ENCODE measurements at places on chromosomes 3 and 15.

DNA sequence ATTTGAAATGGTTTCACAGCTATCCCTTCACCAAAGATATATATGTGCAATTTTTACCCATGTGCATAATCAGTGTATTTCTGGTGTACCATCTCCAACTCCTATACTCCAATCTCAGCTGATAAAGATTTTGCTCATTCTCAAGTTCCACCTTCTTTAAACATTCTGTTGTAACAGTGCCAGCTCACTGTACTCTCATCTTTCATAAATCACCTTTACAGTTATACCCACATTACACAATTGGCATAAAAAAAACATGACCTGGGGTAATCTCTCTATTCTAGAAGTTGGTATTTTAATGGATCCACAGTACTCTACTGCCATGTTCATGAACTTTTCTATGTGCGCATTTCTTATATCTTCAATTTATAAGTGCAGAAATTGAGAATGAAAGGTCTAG is 339.9 kb upstream of the DPH6 start:
- DNase-seq = no peak

DNA sequence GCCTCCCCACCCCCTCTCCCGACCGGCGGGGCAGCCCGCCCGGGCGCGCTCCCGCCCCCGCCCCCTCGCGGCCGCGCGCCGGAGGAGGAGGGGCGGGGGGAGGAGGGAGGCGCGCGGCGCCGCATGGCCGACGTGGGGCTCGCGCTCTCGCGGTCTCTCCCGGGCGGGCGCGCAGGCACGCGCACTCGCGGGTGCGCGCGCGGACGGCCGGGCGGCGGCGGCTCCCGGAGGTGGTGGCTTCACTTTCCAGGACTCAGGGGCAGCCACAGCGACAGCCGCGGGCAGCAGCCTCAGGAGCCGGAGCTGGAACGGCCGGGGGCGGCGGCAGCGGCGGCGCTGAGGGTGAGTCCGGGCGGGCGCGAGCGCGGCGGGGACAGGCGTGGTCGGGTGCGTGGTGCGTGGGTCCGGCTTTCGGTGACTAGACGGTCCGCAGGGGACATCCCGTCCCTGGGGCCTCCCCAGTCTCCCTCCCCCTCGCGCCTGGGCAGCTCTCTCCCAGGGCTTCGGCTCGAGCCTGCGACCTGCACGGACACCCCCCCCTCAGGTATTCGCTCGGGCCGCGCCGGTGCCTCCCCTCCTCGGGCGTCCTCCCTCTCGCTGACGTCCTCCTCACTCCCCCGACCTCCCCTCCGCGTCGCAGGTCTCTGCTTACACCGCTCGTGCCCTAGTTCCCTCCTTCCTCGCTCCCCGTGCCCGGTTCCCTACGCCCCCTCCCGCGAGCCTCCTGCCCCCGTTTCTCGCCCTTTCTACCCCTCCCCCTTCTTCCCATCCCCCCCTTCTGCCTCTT is at the start of gene UBE2E2:
Gene UBE2E2, plus strand, starts transcription at position 407 of the 787 bp plus-strand sequence.
- peak; percentile 83 for DNase-seq

DNA sequence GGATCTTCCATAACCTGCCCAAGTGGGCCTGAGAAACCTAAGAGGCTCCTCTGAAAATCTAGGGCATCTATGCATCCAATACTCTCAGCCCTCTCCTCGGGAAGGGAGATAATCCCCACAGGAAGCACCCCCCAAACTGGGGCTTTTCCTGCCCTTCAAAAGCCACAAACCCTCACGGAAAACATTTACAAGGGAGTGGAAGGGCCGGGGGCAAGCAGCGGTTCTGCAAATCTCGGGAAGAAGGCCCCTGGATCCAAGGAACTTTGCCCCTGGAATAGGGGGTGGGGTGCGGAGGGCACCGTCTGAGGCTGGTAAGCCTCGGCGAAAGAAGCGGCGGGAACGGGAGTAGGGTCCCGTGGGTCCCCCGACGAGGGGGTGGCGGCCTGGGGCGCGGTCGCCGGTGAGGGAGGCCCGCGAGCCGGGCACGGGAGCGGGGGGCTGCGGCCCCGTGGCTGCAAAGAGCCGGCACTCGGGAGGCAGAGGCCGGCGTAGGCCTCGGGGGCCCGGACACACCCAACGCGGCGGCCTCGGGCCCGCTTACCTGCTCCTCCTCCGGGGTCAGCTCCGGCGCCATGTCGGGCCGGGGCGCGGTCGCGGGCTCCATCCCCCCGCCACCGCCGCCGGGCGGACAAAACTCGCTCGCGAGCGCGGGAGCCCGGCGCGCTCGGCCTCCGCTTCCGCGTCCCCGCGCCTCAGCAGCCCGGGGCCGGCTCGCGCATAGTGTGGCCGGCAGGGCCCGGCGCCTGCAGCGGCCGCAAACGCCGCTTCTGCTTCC is 755 bp downstream of the PTPN9 start:
- peak; percentile 33 for DNase-seq

DNA sequence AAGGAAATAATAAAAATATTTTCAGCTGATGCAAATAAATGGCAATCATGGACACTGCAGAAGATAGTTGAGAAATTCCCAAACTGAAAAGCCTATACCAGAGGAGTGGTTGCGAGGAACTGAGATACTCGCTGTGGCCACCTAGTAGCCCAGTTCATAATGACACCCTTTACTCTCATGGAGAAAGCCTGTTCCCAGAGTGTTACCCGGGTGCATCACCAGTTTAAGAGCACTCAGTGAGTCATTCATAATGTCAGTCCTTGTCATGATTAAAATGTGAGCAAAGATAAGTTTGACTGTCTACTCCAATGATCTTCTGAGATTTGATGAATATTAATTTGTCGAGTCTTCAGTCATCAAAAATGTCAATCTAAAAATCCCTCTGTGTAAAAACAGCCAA is 138.4 kb upstream of the LRRC3B start:
- DNase-seq = no peak

- DNase-seq = no peak
Measured at GRCh38 chr3:88058306-88058580, 562 bp downstream of the CGGBP1 start.

DNA sequence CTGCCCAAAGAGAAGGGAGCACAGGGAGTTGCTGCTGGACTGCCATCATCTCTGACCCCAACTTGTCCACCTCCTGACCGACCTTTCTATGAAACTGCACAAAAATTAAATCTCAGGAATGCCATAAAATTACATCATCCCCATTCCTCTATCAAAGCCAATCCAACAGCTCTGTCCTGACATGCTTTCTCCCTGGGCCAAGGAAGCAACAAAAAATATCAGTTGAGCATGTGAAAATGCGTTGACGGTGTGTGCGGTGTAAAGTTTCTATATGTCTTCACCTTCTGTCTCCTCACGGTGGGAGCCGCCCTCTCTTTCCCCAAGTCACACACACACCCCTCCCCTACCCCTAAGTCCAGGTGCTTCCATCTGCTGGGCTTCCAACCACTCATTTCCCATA is 3.6 kb upstream of the ZNF774 start:
- DNase-seq = no peak

DNA sequence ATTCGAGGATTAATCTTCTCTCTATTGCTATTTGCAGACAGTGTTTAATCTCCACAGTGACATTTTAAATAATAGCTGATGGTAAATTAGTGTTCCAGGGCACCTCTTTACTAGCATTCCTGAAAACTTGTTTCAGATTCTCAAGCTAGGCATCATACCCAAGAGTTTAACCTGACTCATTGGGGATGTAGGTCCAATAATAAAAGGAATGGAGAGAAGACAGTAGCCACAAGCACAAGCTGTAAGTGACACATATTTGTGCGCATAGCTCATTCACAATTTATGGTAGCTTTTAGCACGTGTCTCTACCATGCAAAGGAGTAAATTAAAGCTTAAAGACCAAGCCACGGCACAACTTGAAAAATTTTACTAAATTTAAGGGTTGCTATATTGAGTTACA is 171.3 kb upstream of the FAM3D start:
- DNase-seq = no peak

- no peak for DNase-seq
Measured at GRCh38 chr15:28914046-28914445, 28.3 kb downstream of the APBA2 start.

GRCh38 chr3:114217266-114217665 is 20.1 kb downstream of the ZNF80 start:
- DNase-seq = no peak

- DNase-seq = peak; percentile 50
Measured at GRCh38 chr3:130759692-130760338, 13.2 kb upstream of the PIK3R4 start.

DNA sequence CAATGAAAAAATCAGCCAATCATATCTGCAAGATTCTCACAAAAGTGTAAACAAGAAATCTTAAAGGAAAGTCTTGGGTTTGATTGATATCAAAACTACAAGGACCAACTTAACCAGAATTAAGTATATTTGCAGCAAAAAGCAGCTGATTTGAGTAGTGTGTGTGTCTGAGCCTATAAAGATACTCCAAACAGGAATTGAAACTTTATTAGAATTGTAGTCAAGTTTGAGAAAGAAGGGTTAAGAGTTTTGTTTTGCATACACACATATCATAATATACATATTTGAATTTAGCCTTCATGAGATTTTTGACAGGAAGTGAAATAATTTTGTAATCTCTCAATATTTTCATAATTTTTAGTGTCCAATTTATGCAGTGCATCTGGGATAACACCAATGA is 300.1 kb downstream of the NAALADL2 start:
- no peak for DNase-seq

DNA sequence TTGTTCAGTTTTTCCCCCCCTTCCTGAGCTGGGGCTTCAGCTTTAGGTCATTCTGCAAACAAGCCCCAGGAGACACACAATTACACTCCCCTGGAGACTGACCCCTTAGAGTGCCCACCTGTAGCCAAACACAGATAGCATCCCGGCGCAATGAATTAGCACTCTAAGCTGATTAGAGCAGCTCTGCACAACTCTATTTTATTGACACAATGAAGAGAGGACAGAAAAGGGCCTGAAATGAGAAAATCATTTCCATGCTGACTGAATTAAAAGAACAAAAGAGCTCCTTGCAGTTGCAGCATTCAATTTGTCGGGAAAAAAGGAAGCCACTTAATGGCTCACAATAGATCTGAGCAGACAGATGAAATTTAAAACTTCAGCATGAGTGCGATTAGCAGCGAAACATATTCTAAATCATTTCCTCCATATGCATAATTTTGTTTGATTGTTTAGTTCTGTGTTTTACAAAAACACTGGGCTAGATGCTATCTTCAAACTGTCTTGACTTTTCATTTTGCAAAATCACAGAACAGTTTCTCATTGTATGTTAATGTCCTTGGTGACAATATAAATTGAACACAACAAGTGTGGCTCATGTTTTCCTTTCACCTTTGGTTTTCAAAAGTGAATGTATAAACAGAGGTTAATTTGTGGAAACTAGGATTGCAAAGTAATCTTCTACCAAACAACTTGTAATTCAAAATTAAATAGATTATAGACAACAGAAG is 308.6 kb downstream of the MECOM start:
- DNase-seq = no peak

GRCh38 chr3:55779543-55779942 is 292.4 kb upstream of the WNT5A start:
- no peak for DNase-seq

DNA sequence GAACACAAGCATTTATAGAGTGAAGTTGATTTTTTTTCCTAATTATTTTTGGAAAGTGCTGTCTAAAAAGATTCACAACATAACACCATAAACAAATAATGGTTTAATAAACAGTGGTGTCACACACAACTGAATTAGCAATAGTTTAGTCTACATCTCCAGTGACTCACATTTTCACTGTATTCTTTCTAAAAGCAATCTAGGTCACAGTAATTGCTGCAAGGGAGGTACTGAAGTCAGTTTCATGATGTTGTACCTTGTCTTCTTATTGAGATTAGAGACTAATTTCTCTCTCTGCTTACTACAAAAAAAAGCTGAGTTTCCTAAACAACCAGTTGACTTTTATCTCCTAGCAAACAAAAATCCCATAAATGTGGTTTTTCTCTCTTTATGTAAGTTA is 29.6 kb downstream of the PLSCR4 start:
- DNase-seq = no peak

DNA sequence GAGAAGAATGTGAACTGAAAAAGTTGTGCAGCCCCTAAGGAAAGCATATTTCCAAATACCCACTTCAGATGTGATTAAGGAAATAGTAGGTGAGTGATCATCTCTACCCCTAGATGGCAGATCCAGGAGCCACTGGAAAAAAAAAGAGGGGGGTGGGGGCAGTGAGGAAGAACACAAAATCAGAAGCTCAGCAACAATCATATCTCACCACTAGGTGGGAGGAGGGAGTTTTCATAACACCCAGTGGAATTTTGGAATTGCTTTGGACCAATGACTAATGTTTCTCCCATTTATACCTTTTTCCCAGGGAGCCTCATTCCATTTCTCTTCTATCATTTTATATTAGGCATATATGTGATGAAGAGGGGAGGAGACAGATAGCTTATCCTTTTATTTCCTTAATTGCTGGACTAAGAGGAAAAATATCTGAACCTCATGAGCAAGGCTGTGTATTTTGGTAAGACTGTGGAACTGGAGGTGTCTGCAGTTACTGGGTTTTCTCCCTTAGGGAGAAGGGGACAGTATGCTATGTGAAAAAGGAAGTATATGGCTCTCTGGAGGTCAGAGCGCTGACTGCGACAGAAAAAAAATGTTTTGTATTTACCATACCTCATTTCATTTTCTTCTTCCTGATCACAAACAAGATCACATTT is 363.4 kb downstream of the GAP43 start:
- no peak for DNase-seq

DNA sequence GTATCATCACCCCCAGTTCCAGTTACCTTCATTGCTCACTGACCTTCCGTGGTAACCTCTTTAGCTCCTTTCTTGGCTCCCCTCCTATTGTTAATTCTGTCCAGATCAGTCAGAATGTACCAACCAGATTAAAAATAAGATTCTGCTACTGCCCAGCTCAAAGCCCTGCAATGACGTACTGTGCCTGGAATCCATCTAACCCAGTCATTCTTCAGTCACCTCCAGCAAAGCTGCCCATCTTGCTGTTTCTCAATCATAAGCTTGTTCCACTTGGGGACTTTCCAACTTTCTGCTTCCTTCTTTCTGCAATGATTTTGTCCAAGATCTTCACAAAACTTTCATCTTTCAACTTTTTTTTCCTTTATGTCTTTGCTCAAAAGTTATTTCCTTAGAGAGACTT is 512.0 kb upstream of the ZNF385D start:
- DNase-seq = no peak
